GM04503 (cell line): ENCODE measurements at places on chromosomes 7 and 10.
A peak's percentile ranks its signal among the peaks of the same experiment; 100 is the strongest.

- no peak for DNase-seq
These were observed 55.5 kb downstream of the TACR2 start for GRCh38 chr10:69361303-69361614.

DNA sequence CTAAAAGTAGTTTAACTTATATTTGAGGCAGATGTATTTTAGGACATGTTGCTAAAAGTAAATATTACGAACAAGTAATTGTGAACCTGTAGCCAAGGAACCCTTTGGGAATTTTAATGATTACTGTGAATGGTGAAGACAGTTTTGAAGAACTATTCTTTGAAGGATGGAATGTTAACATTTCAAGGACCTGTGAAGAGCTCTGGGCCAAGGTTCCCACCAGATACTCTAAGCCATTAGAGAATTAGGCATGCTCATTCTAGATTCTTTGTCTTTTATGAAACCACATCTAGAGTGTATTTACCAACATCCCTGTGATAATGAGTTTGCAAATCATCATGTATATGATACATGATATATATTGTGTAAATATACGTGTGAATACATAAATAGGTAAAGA lies 99.8 kb downstream of the SEPTIN7 start:
- DNase-seq, result no peak

GRCh38 chr7:38525857-38526256 lies 105.3 kb downstream of the AMPH start:
- DNase-seq, result no peak

- no peak for DNase-seq
These were observed 52.1 kb downstream of the TRRAP start for GRCh38 chr7:98930464-98930863.

- peak; percentile 80 for DNase-seq
These were observed 3.0 kb downstream of the CALU start for GRCh38 chr7:128742206-128742605.

DNA sequence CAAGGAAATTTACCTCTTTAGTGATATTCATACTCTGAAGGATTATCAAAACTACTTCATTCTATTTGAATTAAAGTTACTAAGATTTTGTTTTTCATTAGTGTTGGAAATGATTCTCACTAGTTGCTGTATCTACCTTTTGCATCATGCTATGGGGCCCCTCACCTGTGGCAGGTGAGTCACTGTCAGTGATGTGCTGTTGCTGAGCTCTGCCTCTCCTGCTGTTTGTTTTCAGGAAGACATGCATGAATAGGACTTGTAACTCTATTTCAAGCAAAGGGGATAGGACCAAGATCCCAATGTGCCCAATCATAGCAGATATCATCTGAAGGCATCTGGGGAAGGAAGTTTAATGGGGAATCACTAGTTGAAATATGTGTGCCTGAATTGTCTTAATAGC lies 57.4 kb upstream of the AGR3 start:
- DNase-seq, result no peak

DNA sequence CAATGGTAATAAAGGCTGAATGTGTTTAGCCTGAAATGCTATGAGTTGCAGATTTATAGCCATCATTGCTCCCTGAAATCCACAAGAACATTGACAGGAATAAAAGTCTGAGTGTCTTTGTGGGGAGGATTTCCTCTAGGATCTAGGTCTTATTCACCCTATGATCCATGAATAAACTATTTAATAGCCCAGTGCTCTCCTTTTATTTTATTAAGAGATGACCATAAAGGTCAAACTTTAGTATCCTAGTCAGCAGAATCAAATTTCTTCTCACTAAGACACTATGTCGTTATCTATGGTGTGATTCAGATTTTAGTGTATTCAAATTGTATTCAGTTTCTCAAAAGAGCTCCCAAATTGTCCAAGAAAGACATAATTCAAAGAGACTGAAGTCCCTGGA lies 67.8 kb upstream of the AKR1E2 start:
- DNase-seq, result no peak

GRCh38 chr10:63228237-63228636 lies 95.1 kb downstream of the NRBF2 start:
- no peak for DNase-seq

DNA sequence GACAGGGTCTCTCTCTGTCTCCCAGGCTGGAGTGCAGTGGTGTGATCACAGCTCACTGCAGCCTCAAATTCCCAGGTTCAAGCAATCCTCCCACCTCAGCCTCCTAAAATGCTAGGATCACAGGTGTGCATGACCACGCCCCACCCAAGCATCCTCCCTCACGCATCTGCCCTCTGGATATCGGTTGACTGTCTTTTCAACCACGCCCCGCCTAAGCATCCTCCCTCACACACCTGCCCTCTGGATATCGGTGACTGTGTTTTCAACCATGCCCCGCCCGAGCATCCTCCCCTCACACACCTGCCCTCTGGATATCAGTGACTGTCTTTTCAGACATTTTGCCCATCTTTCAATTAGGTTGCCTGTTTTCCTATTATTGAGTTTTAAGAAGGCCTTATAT lies 140.5 kb downstream of the MAD1L1 start:
- no peak for DNase-seq

GRCh38 chr7:40530292-40530691 lies 395.5 kb downstream of the SUGCT start:
- no peak for DNase-seq

- peak; percentile 9 for DNase-seq
These were observed 61.3 kb upstream of the DNAAF5 start for GRCh38 chr7:664997-665735.

DNA sequence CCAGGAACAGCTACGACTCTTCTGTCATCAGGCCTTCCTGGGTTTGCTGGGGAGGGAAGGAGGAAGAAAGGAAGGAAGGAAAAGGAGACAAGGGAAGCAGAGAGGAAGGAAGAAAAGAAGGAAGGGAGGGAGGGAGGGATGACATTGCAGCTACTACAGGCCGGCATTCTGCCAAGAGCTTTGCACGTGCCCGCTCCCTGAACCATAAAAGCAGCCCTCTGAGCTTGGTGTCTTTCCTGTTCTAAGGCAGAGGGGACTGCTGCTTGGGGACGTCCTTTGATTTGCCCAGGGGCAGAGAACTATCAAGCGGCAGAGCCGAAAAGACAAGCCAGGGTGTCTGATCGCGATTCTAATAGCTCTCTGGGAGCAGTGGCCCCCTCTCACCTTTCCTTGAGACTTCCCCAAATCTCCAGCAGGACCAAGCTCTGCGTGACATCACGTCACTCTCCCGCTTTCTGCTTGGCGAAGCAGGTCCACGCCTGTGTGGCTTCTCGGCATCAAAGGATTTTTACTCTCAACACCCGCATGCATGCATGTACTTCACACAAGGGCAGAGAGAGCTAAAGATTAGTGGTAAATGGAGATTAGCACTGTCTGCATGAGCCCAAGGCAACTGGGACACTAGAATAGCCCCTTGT lies 167.8 kb upstream of the AUTS2 start:
- no peak for DNase-seq

DNA sequence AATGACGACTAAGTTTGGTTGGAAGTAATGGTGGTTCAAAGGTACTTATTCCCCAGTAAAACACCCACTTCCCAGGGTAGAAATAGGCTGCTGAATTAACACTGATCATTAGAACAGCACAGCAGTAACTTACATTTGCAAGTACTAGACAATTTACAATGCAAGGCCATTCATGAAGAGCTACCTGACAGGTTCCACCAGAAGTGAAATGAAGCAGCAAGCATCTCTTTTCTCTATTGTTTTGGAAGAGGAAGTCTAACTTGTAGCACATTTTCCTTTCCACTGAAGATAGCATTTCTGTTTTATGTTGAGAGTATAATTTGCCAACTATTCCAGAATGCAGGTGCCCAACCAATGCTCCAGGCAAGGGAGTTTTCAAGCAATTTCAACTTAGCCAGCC lies 145.9 kb downstream of the CREB5 start:
- DNase-seq, result no peak

DNA sequence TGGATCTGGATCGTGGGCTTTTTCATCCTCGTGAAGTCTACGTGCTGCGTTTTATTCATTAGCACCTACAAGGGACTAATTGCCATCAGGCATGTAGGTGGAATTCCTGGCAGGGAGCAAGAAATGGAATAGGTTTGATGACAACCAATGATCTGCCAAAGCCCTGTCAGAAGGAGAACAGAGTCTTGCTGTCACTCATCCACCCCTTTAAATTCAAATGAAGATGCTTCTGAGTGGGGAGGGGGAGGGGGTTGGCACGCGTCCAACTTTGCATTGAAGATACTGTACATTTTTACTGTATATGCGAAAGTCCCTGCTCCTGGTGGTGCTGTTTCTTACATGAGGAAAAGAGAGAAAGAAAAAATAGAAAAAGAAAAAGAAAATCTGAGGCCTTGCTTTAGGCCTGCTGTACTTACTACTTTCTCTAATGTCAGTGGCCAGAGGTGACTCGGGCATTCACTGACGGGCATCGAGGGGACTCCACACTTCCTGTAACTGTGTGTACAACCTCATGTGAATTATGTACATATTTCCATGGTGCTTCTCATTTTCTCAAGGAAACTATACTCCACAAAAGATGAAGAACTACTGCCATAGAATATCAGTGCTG lies 569.1 kb downstream of the INHBA start:
- DNase-seq, result no peak

GRCh38 chr7:32506266-32507054 lies 11.2 kb downstream of the AVL9 start:
- DNase-seq, result peak; percentile 82

- DNase-seq, result no peak
These were observed 417.4 kb upstream of the GALNT17 start for GRCh38 chr7:70714506-70715038.

DNA sequence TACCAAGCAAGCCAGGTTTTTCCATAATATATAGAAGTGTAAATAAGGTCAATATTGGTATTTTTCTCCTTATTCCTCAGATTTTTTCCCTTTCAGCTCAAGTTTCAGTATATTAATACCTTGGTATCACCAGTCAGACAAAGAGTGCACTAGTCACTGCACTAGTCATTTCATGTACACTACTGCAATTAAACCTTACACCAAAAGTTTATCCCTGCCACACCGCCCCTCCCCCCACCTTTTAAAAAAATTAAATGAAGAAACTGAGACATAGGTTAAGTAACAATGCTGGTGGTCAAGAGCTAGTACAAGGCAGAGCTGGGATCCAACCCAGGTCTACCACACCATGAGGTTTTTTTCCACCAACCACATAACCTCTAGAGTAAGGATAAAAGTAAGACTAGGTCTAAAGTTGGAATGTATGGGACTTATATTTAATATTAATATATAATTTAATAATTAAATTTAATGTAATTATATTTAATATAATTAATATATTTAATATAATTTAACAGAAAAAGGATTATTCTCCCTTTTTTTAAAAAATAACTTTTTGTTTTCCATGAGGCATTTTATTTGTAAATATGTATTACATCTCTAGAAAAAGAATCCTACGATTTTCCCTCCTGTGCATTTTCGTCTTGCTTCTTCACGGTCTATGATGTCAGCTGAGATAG lies 68.5 kb downstream of the NT5C2 start:
- no peak for DNase-seq

- no peak for DNase-seq
These were observed 37.2 kb upstream of the TMEM273 start for GRCh38 chr10:49225218-49225876.

DNA sequence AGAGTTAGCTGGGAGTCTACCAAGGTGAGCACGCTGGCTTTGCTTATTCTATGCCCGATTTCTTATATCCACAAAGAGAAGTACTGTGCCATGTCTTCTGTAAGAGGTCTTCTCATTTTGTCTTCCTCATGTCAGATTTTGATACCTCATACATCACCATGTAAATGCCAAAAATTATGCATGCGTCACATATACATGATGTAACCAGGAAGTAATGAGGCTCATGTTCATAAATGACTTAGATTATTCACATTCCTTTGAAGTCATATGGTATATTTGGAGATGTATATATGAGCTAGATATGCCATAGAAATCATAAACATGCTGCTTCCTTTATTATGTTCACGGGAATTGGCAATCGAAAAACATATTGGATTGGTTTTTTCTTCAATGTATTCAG lies 97.7 kb upstream of the CELF2 start:
- DNase-seq, result no peak

GRCh38 chr7:100706672-100707311 lies 871 bp downstream of the POP7 start:
- no peak for DNase-seq

DNA sequence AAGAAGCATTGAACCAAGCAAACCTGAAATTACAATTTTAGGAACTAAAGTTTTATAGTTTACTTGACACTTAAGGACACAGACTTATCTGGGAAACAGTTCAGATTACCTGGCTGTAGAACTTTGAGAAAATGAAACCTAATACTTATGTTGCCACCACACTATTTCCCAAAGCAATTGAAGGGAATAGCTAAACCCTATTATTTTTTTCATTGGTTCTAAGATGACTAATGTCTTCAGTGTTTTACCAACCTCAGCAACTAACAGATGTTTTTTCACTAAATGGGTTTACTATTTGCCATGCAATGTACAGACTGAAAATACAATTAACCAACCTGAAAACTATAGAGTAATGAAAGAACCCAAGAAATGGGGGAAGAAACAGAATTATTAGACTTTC lies 689.6 kb downstream of the SORCS1 start:
- DNase-seq, result no peak

- no peak for DNase-seq
These were observed 4.7 kb upstream of the CHST3 start for GRCh38 chr10:71959526-71959925.

GRCh38 chr7:27251652-27252590 lies 9.3 kb downstream of the EVX1 start:
- no peak for DNase-seq

DNA sequence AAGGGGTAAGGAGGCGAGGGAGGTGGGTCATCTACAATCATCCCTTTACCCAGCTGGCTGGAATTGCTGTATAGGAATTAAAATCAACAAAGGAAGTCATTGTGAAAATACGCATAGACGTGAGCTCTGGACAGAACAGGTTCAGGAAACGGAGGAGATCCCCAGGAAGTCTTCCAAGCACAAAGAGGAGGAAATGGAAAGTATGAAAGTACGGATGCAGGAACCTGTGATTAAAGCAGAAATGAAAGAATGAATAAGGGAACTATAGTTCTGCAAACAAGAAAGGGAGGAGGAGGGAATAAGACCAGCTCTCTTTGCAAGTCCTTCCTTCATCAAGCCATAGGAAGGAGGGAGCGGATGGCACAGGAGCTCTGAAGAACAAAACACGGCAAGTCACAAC lies 61.8 kb downstream of the PYROXD2 start:
- no peak for DNase-seq

- DNase-seq, result peak; percentile 9
These were observed 126.5 kb downstream of the SH2D4B start for GRCh38 chr10:80664071-80664680.

GRCh38 chr10:1509011-1509530 lies 228.3 kb downstream of the ADARB2 start:
- no peak for DNase-seq

GRCh38 chr10:107915215-107915610 lies 750.7 kb upstream of the SORCS1 start:
- no peak for DNase-seq

DNA sequence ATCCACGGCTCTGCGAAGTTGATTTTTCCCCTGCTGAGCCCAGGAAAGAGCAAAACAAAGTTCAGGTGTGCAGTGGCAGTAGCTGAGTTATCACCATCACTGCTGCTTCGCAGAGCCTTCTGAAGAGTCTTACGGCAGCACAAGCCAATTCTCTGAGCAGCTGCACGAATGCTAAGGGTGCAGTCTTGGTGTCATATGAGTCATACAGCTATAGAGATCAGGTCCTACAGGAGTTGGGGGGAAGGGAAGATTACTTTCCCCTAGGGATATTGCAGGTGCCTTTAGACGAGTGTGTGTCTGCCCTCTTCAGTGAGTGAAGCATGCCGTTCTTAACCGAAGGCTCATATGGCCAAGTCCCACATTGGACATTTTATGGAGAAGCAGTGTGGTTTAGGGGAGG lies 227.8 kb downstream of the CELF2 start:
- DNase-seq, result no peak
